ENCODE measurements at places on chromosomes 2 and 18. TPM values are rescaled to one million over a fixed set of nuclear protein-coding genes. Genes with fewer than 3 reads are reported as not detected.

DNA sequence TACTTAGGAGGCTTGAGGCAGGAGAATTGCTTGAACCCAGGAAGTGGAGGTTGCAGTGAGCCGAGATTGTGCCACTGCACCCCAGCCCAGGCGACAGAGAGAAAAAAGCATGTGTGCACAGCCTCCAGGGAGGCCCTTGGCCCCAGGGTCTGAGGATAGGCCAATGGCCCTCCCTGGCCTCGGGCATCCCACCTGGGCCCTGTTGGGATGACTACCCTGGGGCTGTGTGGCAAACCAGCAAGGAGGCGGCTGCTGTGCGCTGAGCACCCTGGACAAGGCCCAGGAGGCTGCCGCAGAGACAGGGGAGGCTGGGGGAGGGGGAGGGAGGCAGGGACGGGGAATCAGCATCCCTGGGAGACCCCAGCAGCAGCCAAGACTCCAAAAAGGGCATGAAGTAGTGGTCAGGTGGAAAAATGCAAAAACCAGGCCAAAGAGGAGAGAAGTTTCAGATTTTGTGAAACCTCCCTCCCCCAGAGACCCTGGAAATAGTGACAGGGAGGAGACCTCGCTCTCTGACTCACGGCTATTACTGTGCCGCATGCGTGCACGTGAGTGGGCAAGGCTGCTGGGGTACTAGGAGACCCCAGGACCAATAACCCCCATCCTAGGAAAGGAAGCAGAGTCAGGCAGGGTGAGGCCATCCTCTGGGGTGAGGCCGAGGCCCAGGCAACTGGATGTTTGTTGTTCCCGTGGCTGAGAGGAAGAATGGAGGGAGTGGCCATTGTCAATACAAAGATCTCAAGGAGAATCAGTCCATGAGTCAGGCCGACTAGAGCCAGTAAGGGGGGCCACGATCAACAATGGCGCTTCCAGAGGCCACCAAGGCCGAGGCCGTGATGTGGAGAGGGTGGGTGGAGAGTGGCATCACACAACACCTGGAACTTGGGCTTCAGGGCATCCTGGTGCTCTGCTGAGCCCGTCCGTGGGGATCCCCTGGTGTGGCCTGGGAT lies 16.0 kb upstream of the B3GNT7 start:
- peak; percentile 27 for DNase-seq

- DNase-seq: no peak
Measured at GRCh38 chr18:55179835-55180234, 220.6 kb upstream of the CCDC68 start.

DNA sequence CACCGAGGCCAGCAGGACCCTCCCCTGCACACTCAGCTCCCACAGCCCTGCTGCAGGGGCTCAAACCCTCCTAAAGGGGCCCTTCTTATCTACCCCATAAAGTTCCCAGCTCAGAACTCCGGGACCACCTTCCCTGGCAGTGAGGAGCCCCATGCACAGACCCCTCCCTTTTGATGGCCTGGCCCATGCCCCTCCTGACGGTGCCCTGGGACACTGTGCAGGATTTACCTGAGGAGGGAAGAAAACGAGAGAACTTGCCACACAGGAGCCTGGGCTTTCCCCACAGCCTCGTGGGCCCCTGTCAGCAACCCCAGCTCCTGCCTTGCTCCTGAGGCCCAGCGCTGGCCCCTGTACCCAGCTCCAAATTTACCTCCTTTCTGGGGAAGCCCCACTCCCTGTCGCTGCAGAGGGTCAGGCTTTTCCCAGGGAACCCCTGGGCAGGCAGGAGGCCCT lies 206.3 kb upstream of the SALL3 start:
- DNase-seq: no peak

DNA sequence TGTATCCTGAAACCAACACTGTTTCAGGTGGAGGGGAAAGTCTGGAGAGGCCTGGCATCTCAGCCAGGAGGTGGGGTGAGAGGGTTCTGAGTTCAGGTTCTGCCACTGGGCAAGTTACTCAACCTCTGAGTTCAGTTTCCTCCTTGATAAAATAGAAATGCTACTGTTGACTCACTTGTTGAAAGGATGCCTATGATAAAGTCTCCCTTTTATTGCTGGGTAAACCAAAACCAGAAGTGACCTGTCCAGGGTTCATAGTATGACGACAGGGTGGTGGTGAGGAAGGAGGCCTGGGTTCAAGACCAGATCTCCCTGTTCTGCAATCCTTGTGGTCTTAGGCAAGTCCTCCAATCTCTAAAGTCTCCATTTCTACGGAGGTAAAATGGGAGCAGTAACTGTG lies 232.7 kb downstream of the PRKCE start:
- DNase-seq: no peak

GRCh38 chr18:75170022-75170789 lies 38.7 kb downstream of the PTGR3 start:
- DNase-seq: no peak

Gene VIT
- total RNA-seq: not detected

Gene TNFRSF11A
- 1.6 TPM for total RNA-seq

Gene KCNJ3
- total RNA-seq: not detected

Gene DSG1
- total RNA-seq: 0.08 TPM
